ENCODE measurements at places on chromosomes 7 and 10.
A peak's percentile ranks its signal among the peaks of the same experiment; 100 is the strongest.

GRCh38 chr10:132292287-132293200 is 15.2 kb downstream of the STK32C start:
- DNase-seq, result no peak

GRCh38 chr7:127900732-127901685 is 130.2 kb downstream of the LRRC4 start:
- DNase-seq, result no peak

DNA sequence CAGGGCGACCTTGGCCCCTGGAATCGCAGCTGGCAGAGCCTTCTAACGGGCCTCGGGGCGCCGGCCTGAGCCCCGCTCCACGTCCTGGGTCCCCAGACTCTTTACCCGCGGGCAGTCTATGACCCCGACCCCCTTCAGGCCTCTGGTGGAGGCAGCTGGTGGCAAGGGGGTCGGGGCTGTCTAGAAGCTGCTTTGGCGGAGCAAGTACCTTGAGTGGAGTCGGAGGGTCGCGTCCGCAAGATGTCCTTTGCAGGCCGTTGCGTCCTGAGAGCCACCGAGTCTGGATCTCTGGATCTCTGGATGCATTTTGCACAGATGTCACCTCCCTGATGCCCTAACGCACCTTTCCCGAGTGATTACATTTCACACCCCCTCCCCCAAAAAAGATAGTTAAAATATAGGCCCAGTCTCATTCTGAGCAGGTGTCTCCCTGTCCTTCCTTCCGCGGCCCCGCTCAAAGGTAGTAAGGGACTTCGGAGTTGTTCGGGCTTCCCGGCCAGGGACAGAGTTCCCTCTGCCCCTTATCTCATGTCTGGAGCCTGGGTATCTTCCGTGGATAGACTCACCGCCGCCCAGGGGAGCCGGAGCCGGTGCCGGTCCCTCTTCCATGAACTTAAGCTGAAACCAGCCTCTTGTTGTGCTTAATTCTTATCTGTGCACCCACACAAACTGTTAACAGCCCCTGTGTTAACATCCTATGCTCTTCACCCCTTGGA is 457 bp downstream of the ACADSB start:
- no peak for DNase-seq

DNA sequence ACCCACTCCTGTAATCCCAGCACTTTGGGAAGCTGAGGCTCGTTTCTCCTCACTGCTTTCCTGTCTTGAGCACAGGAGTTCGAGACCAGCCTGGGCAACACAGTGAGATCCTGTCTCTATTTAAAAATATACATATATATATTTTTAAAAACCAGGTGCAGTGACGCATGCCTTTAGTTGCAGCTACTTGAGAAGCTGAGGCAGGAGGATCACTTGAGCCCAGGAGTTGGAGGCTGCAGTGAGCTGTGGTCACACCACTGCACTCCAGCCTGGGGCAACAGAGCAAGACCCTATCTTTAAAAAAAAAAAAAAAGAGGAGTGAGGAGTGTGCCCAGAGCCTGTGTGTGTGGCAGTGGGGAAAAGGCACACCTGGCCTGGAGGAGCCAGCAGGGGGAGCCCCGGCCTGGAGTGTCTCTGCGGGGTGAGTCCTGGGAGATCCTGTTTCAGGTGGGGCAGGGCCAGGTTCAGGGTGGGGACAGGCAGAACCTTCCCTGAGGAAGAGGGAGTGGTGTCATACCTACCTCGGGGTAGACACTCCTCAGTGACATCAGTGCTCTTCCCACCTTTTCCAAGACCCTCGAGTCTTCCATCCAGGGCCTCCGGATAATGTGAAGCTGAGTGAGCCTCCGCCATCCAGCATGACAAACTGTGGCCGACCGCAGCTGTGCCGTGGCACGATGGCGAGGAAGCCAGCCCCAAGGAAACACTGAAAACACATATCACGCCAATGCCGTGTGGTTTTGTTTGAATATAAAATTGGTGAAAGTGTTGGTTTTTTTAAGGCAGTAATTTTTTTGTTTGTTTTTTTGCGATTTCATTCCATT is 9.0 kb upstream of the ARPC1B start:
- DNase-seq, result peak; percentile 63

DNA sequence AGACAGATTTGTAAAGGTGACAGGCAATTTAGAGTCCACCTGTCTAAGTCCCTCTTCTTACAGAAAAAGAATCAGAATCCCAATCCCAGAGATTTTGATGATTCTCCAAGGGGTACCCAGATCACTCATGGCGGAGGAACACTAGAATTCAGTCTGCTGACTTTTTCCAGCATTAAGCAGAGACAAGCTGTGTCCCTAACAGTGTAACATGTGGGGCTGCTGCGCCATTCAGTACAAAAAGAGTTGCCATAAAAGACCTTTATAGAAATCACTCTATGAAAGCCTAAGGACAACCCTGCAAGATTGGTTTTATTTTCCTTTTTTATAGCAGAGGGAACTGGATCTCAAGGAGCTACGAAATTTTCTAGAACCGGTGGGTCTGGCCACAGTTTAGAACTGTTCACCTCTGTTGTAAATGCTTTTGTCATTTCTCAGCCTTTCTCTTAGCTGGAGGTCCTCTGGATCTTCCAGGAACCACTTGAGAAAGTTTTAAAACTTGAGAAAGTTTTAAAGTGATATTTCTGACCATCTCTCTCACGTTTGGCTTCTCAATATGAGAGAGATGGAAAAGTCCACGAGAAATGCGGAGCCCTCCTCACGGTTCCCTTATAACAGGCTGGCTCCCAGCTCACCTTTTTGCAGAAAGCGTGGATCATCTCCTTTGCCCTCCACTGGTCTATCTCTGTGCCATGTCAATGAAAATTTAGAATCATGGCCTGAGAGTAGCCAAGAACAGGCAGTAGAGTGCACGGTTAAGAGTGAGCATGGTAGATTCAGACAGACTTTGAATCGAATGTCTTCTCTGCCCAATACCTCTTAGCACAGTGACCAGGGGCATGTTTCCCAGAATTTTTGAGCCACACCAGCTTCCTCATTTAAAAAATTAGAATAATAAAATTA is 826 bp downstream of the GIMAP7 start:
- DNase-seq, result no peak

DNA sequence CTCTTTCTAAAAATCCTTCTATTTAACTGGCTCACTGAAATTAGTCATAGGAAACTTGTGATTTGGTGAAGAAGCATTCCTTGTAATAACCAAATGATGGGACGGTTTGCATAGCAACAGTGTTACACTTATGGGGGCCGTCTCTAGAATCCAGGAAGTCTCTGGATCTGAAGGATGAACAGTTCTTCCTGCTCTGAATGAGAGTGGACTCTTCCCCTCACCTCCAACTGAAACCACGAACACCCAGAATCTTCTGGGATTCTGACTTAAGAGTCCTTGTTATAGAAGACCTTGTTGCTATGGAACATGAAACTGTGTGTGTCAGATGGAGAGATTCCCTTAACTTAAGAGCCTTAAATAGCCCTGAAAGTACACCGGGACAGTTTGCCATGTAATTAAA is 23.2 kb downstream of the NOLC1 start:
- no peak for DNase-seq

DNA sequence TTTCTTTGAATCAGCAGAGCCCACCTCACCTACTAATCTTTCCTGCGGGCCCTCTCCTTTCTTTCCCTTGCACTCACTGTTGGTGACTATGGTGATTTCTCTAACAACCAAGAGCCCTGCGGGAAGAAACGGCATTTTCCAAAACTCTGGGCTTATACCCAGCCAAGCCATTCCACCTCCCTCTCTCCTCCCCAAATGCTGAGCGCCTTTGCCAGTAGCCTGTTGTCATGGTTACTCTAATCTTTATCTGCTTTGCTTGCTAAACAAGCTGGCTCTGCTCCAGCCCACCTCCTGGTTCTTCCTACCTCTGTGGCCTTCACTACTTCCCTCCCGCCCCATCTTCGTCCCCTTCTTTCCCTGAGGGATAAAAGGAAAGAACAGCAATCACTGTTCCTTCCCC is 86.7 kb downstream of the DGKI start:
- no peak for DNase-seq

- no peak for DNase-seq
Measured at GRCh38 chr10:89591111-89591795, 53.8 kb downstream of the PANK1 start.

GRCh38 chr7:46908770-46909169 is 673.1 kb downstream of the TNS3 start:
- DNase-seq, result no peak

GRCh38 chr10:22491931-22492615 is 146.8 kb downstream of the SPAG6 start:
- DNase-seq, result no peak

GRCh38 chr10:70571636-70572439 is 30.7 kb downstream of the PRF1 start:
- no peak for DNase-seq

- DNase-seq, result no peak
Measured at GRCh38 chr7:46628389-46628788, 707.3 kb upstream of the IGFBP3 start.

GRCh38 chr10:110432814-110433565 is 64.7 kb upstream of the DUSP5 start:
- DNase-seq, result no peak

DNA sequence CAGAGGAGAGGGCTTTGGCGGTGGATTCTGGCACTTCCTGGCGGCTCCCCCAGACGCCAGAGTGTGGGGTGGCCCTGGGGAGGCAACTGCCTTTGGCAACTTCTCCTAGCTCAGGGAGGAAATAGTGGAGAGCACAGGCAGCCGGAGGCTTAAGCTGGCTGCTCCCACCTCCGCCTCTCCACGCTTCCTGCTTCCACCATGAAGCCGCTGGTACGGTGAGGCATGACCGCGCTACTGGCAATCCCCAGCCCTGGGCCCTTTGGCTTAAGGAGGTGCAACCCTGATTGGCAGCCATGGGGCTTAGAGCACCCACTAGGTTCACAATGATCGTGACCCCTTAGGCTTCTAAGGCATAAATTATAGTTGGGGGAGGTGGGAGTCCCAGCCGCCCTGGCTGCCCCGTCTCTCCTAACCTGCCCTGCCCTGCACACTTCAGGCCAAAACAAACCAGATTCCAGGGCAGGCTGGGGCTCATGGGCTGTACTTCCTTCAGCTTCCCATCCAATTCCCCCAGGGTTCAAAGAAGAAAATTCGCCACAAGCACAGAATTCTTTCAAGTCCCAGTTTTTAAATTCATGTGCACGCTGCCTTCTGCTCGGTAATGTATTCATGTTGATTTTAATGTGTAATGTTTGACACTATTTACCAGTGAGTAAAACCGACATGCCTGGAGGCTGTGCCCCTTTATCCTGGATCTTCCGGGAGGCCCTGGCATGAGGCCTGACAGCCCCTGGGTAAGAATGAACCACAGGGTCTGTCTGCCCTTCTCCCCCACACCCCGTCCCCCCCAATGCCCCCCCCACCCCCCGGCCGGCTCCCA is 90.7 kb upstream of the LRRC4 start:
- no peak for DNase-seq

DNA sequence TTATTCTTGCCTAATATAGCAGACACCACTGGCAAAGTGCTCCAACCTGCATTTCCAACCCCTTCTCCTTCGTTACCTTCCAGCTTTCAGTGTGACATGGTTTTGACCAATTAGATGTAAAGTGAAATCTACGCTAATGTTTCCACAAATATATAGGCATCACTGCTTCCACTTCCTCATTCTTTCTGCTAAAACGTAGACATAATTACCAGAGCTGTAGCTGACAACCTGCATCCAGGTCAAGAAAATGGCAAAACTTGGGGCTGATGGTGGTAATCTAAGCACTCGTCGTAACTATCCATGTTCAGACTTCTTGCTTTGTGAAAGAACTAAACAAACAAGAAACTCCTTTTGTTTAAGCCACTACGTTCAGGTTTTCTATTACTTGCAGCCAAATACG is 41.8 kb upstream of the COL1A2 start:
- DNase-seq, result no peak

DNA sequence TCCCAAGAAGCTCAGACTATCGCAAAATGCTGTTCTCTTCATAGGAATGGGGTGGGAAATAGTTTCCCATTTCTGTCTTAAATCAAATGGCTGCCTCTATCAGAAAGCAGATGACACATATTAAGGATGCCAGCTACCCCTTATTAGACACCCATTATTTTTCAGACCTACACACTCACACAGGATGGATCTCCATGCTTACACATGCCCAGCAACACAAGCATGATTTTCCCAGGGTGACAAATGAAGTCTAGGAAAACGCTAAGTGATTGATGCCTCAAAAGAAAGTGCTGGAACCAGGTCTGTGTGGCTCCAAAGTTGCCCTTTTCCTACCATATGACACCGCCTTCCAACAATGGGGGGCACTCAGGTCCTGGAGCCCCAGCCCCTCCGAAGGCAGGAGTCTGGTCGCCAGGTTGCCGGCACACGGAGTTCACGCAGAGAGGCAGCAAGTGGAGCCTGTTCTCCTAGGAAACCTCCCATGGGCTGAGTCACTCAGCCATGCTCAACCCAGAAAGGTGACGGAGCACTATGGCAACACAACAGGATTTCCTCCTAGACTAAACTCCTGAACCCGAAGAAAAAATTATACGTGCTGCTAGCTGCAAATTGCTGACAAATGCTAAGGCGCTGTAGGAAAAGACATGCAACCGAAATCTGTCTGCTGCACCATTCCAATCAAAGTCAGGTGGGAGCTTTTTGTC is 19.8 kb downstream of the VOPP1 start:
- DNase-seq, result no peak

- DNase-seq, result no peak
Measured at GRCh38 chr10:132256866-132257265, 50.9 kb downstream of the STK32C start.

DNA sequence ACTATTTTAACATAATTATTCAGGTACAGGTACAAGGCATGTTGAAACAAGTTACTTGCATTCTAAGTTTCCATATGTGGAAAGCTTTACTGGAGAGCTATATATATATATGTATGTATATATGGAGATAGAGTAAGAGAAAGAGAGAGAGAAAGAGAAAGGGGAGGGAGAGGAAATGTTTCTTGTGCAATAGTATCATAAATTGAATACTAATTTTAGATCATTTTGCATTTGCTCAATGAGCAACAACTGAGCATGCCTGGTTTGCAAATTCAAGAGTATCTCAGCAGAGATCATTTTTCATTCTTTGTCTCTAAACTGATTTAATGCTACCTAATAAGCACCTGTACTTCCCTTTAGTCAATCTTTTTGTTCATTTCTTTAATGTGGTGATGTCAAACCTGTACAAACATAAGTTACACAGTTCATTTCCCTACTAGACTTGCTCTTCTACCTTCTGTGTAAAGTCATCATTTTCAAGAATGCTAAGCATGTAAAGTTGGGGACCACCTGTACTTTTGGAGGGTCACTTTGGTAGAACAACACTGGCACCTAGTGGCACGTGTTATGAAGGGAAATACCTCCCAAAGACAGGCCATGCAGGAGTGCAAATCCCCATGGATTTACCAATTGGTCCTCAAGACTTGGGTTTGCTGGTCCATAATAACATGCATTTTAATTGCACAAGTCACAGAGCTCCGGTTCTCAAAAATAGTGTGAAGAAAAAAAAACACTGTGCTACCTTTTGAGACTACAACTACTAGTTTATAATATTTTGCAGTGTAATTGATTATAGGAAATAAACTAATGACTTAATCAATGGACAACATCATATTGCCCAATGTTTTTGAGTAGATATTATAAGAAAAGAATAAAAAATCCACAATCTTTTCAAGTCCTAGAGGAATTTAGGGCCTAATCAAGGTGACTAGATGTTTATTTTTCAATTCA is 431.2 kb upstream of the IGFBP3 start:
- DNase-seq, result no peak

Data from T-helper 1 cell (primary cell).